Effector CD8-positive, alpha-beta T cell (primary cell): ENCODE measurements at places on chromosomes 6 and 20.

- no peak for DNase-seq
Measured at GRCh38 chr6:50836231-50836630, 17.6 kb downstream of the TFAP2B start.

DNA sequence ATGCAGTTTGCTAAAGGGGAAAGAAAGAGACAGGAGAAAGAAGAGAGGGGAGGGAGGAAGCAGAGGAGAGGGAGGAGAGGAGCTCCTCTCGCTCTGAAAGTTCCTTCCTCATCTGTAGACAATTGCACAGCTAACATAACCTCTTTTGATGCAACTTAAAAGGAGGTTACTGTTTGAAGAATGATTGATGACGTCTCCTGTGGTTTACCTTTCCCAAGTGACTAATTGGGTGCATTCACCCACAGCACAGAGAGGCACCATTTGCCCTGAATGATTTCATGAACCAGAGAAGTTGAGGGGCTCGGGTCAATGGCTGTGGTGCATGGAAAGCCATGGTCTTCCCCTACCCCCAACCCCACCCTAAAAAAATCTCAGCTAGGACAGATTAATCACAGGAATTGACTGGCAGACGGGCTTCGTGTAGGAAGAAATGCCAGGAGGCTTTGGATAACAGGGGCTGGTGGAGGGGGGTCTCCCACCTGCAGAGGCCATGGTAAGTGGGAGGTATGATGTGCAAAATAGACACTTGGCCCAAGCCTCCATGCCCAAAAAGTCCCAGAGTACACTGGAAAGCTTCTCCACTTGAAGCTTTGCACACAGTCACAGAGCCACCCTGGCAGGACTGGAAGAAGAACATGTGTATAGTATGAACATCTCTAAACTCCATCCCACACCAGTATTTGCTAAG is 213.7 kb downstream of the ANKRD60 start:
- no peak for DNase-seq

DNA sequence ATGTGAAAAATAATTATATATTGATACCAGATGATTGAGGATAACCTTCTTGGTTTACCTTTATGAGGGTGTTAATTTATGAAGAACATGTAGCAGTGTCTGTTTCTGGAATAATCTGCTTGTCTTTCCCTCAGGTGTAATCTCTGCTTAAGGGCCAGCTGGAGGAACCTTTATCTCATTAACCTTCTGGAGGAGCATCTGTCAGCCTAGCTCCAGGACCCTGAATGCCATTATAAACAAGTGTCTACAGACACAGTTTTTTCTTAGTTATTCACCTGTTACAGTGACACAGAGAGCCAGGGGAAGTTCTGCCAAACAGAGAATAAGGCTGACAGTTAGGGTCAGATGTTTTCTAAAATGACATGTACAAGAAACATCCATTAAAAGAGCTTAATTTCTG is at the start of gene IMPG1:
Gene IMPG1, minus strand, starts transcription at position 101 of the 400 bp plus-strand sequence. CDS start 174 bp downstream, outside the sequence.
- DNase-seq = no peak

DNA sequence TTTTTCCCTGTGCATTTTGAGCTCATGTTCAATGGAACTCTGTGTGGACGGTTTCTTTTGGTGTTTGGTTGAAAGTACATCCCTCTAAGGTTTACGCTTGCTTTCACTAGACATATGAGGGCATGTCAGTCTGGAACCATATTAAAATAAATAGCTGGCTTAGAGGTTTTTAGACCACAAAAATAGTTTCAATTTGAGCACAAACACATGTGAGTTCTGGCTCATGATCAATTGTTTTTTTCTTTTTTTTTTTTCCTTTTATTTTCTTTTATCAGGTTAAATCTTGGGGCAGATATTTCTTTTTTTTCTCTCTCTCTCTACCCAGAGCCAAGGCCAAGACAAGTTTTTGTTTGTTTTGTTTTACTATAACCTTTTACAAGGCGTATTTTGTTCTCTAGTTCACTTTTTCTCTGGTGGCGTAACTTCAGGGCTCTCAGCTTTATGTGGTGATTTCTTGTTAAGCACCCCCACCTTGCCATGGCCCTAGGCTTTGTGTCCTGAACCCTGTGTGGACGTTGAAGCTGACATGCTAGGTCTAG is 92.9 kb downstream of the SHLD1 start:
- no peak for DNase-seq

- no peak for DNase-seq
Measured at GRCh38 chr20:61916318-61916891, 149.3 kb downstream of the TAF4 start.

- DNase-seq = no peak
Measured at GRCh38 chr6:119285908-119286625, 63.5 kb downstream of the MAN1A1 start.
